ENCODE measurements at places on chromosomes 7 and 10. TPM values are rescaled to one million over a fixed set of nuclear protein-coding genes. Genes with fewer than 3 reads are reported as not detected.

GGCT gene
- total RNA-seq, result 25.5 TPM

ZNF467 gene
- total RNA-seq, result 37.6 TPM

IFIT1B gene
- not detected for total RNA-seq

- DNase-seq, result no peak
These were observed 30.8 kb downstream of the SCD start for GRCh38 chr10:100377830-100378229.

DNA sequence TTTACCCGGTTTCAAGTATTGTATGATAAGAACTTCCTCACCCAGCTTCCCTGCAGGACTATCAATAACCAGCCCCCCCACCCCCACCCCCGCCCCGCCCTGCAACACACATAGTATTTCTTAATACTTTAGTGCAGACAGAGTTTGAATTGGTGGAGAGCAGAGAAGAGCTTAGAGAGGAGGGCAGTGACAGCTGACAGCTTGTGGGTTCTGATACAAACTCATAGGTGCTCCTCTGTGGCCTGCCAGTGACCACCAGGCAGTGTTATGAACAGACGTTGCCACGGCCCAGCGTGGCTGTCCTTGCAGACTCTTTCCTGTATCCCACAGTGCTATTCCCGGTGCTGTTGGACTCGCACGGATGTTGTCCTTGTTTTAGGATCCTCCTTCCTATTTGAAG, 186.9 kb upstream of the ADO start:
- no peak for DNase-seq

GRCh38 chr10:11608159-11609013, 3.1 kb downstream of the USP6NL start:
- no peak for DNase-seq

All from spleen (tissue), 13 donors.